ENCODE measurements at places on chromosomes 12 and 14. TPM values are rescaled to one million over a fixed set of nuclear protein-coding genes. Genes with fewer than 3 reads are reported as not detected.

CTSG gene
- total RNA-seq, result 5.8 TPM

CNTN1 gene
- 1.1 TPM for total RNA-seq

MFAP5 gene
- total RNA-seq, result 64.5 TPM

RNASE4 gene
- total RNA-seq, result 115 TPM

PRDM4 gene
- total RNA-seq, result 25.0 TPM

FOXG1 gene
- total RNA-seq, result not detected

FUT8 gene
- total RNA-seq, result 24.8 TPM

CBLN3 gene
- total RNA-seq, result 1.9 TPM

All from omental fat pad (tissue), 4 donors.